ENCODE measurements at places on chromosomes 7 and 10. TPM values are rescaled to one million over a fixed set of nuclear protein-coding genes. Genes with fewer than 3 reads are reported as not detected.
A peak's percentile ranks its signal among the peaks of the same experiment; 100 is the strongest.

GRCh38 chr7:55127135-55127551, 108.3 kb downstream of the EGFR start:
- no peak for DNase-seq

- DNase-seq: no peak
These were observed 30.1 kb downstream of the KLF6 start for GRCh38 chr10:3754727-3755439.

DNA sequence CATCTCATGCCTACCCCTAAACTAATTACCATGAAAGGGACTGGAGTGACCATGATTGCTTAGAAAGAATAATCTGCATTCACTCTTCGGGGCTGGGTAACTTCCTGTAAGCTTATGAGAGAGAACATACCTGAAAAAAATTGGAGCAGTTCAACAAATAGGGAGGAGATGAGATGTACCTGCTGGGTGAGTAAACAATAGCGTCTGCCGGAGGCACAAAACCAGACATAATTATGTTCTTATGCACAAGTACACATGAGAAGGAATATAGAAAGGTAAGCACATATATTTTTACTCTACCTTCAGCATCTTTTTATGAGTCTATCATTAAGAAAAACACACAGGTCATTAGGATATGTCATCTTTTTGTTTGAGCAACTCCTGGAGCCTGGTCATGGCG, 224.6 kb upstream of the FERD3L start:
- DNase-seq: no peak

- no peak for DNase-seq
These were observed 61.0 kb downstream of the PLPP4 start for GRCh38 chr10:120517881-120518484.

DNA sequence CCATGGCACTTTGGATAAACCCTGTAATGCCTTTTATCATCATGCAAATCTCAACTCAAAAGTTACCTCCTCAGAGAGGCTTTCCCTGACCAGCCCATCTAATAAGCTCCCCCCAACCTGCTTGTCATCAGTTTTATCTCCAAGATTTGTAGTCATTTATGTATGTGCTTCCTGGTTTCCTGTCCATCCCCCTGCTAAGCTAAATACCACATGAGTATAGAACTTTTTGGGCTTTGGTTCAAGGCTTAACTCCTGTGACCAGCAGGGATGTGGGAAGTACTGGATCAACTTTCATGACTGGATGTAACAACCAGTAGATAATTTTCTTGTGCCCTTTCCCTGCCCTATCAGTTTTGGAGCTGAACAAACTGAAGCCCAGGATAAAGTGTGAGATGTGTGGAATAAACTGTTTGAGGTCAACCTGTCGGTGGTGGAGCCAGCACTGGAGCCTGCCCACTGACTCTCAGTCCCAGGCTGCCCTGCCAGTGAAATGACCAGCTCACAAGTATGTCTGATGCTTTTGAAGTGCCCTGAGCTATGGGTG, 148.6 kb downstream of the CYP26A1 start:
- DNase-seq: no peak

DNA sequence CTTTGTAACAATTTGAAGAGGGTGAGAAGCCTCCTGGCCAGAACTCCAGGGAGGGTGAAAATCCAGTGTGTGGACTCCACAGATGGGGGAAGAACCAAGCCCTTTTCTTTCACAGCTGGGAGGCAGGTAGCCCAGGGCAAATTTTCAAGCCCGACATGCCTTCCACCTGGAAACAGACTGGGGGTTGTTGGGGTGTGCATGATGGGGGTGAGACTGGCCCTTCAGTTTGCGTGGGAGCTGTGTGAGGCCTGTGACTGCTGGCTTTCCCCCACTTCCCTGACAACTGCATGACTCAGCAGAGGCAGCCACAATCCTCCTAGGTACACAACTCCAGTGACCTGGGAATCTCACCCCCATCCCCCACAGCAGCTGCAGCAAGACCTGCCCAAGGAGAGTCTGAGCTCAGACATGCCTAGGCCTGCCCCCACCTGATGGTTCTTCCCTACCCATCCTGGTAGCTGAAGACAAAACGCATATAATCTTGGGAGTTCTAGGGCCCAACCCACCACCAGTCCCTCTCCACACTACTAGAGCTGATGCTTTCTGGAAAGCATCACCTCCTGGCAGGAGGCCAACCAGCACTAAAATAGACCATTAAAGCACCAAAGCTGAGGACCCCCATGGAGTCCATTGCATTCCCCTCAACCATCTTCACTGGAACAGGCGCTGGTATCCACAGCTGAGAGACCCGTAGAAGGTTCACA, 445.4 kb downstream of the TFEC start:
- no peak for DNase-seq

- no peak for DNase-seq
These were observed 348.8 kb upstream of the C7orf33 start for GRCh38 chr7:148241700-148242293.

Gene PRSS37
- 0.28 TPM for polyA plus RNA-seq

- no peak for DNase-seq
These were observed 128.3 kb downstream of the PRPF18 start for GRCh38 chr10:13715100-13715499.

DNA sequence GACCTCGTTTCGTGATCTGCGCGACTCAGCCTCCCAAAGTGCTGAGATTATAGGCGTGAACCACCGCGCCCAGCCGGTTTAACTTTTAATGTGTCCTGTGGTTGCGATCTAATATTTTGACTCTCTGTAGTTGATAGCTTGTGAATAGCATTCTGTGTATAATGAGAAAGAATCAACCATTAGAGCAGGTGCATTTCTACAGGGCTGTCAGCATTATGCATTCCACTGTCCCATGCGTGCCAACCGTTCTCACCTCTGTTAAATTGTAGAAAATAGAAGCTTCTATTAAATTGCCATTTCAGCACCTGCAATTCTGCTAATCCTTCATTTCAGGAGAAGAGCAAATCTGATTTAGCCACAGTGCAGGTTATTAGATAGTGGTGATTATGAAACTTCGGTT, 61.7 kb downstream of the VIM start:
- no peak for DNase-seq

DNA sequence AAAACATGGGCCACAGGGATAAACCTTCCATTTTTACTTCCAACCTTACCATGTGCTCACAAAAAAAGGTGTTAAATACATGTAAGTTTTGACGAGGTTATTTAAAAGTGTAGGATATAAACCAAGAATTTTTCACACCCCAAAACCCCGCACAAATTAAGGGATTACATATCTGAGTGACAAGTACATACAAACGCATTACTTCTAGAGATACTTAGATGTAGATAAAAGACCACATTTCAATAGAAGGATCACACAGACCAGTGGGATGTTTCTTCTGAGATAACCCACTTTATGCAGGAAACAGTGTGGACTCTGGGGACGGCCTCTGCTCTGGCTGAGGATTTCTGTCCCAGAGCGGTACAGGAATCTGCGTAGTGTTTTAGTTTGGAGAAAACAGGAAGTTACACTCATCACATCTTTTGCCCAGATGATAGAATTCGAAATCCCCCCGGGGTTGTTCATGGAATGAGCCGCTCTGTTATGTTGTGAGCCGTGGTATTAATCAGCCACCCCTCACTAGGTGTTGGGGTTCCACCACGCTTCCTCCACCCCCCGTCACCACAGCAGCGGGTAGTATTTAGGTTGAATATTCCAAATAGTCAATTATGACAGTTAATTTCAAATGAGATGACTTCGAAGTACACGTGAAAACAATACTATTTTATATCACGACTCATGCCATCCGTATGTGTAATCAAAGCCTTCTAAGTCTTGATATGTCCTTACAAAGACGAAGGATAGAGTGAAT, 1.3 kb upstream of the CUL1 start:
- peak; percentile 18 for DNase-seq

DNA sequence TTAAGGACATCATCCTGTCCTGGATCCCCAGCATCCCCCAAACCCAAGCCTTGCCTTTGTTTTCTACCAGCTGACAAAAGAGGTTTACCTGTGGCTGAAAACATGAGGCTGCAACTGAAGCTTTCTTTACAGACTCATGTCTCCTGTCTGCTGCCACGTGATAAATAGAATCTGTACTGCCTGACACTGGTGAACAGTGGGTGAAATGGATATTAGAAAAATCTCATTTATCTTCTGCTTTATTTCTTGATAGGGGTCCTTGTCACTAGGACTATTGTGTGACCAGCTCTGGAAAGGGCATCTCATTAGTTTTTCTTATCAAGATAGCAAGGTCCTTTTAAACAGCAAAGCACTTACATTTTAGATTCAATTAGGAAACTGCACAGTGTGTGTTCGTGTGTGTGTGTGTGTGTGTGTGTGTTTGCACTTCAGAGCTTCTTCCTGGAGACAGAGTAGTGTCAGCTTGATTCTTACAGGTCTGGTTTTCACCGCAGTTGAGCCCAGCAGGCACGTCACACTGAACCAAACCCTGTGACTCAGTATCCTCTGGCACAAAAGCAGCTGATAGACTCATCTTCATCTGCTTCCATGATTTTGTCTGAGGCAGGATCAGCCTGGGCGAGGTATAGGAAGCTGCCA, 373.5 kb upstream of the CELF2 start:
- no peak for DNase-seq

GRCh38 chr10:26269754-26270153, 53.2 kb downstream of the GAD2 start:
- DNase-seq: no peak

Gene ANKRD7
- polyA plus RNA-seq: 0.45 TPM

DNA sequence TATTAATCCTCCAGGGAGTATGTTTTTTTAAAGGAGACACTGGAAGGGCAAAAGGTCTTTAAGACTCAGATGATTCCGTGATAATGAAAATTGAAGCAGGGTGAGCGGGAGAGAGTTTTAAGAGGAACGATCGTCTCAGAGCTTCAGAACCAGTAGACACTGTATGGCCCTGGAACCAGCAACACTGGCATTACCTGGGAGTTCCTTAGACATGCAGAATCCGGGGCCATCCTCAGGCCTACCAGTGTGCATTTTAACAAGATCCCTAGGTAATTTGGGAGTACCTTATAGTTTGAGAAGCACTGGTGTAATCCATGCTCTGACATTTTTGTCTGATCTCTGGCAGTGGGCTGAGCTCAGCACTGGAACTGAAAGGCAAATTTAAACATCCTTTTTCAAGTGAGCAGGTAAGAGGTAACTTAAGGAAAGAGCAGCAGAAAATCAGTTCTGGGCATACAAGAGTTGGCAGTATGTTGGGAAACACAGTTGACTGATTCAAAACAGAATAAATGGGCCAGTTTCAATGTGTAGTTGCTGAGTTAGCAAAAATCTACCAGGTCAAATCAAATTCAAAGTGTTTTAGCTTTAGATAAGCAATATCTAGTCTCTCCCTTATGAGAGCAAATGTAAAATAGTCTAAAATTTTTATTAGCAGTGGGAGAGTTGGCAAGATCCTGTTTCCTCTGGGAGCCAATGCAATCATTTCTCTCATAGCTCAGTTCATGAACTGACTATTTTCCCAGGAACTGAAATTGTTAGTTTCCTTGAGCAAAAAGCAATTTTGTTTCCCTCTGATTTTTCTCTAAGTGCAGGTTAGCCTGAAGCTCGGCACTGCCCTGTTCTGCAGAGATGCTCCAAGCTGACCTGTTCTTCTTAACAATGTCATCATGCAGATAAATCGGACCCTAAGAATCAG, 97.2 kb upstream of the ELMO1 start:
- DNase-seq: no peak

- no peak for DNase-seq
These were observed 76.8 kb upstream of the AFAP1L2 start for GRCh38 chr10:114481055-114481454.

GRCh38 chr7:47600199-47601118, 18.5 kb upstream of the TNS3 start:
- DNase-seq: no peak

GRCh38 chr7:138033241-138033640, 31.4 kb upstream of the CREB3L2 start:
- no peak for DNase-seq

Gene CDH23
- polyA plus RNA-seq: 4.2 TPM

- DNase-seq: no peak
These were observed 170.4 kb downstream of the PRKAG2 start for GRCh38 chr7:151706277-151707104.

- DNase-seq: no peak
These were observed 58.1 kb downstream of the PRTFDC1 start for GRCh38 chr10:24894309-24894708.

DNA sequence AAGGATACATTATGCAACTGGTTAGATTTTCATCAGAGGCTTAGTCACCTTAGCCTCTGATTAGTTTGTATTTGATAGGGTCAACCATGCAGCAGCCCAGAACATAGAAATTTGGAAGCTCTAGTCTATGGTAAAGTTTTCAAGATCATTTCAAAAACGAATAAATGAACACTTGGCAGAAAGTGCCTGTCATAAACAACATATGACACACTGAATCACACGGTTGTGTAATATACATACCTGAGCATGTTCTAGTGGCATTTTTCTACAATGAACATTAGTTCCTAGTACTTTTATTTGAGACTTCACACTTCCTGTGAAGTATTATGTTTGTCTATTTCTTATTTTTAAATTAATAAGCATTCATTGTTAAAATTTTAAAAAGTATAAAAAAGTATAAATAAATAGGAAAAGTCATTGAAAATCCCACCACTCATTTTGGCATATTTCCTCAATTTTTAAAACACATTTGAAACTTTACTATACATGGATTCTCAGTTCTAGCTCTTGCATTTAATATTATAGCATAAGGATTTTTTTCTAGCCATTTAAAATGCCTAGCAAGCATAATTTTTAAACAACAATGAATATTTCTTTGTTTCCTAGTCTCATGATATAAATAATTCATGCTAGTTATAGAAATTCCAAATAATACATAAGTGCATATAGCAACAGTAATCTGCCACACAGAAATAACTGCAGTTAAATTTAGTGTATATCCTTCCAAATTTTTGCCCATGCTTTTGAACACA, 25.7 kb upstream of the PRPS1L1 start:
- no peak for DNase-seq

Gene SPDYE2
- polyA plus RNA-seq: 14.8 TPM

DNA sequence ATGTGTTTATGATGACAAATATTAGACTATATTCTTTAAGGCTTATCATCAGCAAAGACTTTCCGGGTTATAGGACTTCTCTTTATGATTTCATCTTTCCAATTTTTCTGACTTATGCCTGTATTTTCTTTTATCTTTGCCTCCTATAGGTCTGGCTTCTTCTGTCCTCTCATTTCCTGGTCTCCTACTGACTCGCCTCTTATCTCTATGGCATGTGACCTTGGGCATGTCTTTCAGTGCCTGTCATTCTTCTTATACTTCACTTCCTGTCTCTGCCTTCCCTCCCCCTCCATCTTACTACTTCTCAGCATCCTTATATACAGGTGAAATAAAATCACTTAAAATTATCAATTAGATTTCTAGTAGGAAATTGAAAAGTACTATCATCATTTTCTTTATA, 42.2 kb downstream of the PCDH15 start:
- DNase-seq: no peak

Gene CTAGE4
- not detected for polyA plus RNA-seq

Gene ADCY1
- 12.0 TPM for polyA plus RNA-seq

Gene NUTM2A
- polyA plus RNA-seq: 3.5 TPM

DNA sequence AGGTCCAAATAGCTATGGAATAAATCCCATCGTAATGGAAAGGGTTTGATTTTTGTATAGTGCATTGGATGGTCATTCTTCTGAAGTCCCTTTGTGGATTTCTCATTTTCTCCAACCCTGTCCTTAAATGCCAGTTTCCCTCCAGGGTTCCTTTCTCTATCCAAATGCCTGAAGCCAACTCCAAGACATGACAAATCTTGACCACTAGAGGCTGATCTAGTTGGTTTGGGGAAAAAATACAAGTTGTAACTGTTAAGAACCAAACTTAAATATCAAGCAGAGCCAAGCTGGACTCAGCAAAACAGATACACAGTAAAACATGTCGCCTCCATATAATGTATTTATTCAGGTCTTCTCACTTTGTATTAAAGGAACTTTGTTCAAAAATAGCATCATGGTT, 28.7 kb downstream of the FRMD4A start:
- DNase-seq: no peak

Gene TSPAN13
- polyA plus RNA-seq: 74.1 TPM

Gene MRLN
- polyA plus RNA-seq: 172 TPM

Data from hindlimb muscle (tissue), 1 donor.